ENCODE measurements at places on chromosomes 7 and 10.
A peak's percentile ranks its signal among the peaks of the same experiment; 100 is the strongest.

DNA sequence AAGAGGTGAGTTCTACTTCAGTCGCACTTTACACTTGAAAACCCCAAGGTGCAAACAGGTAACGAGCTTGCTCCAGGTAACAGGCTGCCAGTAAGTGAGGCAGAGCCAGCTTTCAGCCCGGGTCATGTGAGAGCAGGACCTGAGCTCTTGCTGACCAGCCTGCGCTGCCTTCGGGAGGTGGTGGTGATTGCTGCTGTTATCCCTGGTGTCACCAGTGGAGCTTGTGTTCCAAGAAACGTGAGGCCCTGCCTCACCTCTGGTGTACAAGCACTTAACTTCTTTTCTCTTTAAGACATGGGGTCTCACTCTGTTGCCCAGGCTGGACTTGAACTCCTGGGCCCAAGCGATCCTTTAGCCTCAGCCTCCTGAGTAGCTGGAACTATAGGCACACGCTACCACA lies 265.0 kb downstream of the CELF2 start:
- DNase-seq: no peak
- H3K27ac ChIP-seq: no peak overlapping the region
- H3K4me3 ChIP-seq: no peak overlapping the region

DNA sequence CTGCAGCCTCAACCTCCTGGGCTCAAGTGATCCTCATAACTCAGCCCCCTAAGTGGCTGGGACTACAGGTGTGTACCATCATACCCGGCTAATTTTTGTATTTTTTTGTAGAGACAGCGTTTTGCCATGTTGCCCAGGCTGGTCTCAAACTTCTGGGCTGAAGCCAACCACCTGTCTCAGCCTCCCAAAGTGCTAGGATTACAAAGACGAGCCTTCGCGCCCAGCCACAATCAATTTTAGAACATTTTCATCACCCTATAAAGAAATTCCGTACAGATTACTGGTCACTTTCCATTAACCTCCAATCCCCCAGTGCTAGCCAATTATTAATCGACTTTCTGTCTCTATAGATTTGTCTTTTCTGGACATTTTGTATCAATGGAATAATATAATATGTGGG lies 32.3 kb upstream of the PALS2 start:
- H3K36me3 ChIP-seq: no peaks in the 10 kb centered on the region
- H3K27me3 ChIP-seq: no peaks in the 10 kb centered on the region
- H3K4me1 ChIP-seq: no peaks in the 10 kb centered on the region
- DNase-seq: no peak

DNA sequence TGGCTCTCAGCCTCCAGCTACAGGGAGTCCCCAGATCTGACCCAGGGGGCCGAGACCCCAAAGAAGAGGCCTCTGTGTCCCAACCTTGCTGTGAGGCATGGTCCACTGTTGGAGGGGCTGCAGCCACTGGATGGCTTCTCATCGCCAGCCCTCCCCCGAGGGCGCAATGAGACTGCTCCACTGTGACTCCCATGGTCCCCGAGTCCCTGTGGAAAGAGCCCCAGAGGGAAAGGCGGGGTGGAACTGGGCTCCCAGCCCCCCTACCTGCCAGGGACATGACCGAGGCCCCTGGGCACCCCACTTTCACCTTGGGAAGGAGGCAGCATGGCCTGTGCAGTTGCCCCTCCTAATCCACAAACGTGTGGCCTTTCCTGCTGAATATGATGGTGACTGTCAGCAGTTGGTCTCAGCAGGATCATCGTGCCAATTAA lies 33.5 kb upstream of the RET start:
- H3K27ac ChIP-seq: no peak overlapping the region
- no peaks in the 10 kb centered on the region for H3K4me1 ChIP-seq
- no peak for DNase-seq
- no peak overlapping the region for H3K4me3 ChIP-seq
- peaks cover 2% of the 10 kb centered on the region for H3K27me3 ChIP-seq
- H3K36me3 ChIP-seq: no peaks in the 10 kb centered on the region

- DNase-seq: no peak
- H3K27ac ChIP-seq: no peak overlapping the region
- H3K36me3 ChIP-seq: no peaks in the 10 kb centered on the region
- peaks cover 10% of the 10 kb centered on the region for H3K27me3 ChIP-seq
- H3K4me1 ChIP-seq: peaks cover 5% of the 10 kb centered on the region
- H3K4me3 ChIP-seq: no peak overlapping the region
These were observed 143.7 kb downstream of the SLIT1 start for GRCh38 chr10:97042081-97042480.

GRCh38 chr10:8331896-8332729 lies 277.6 kb downstream of the GATA3 start:
- DNase-seq: peak; percentile 25
- peak overlapping the region; percentile 57 for H3K4me3 ChIP-seq
- H3K27me3 ChIP-seq: no peaks in the 10 kb centered on the region
- no peak overlapping the region for H3K27ac ChIP-seq

GRCh38 chr7:139092090-139092796 lies 17.3 kb downstream of the ZC3HAV1 start:
- no peaks in the 10 kb centered on the region for H3K27me3 ChIP-seq
- H3K36me3 ChIP-seq: peaks cover 14% of the 10 kb centered on the region
- H3K4me1 ChIP-seq: no peaks in the 10 kb centered on the region
- no peak overlapping the region for H3K4me3 ChIP-seq

DNA sequence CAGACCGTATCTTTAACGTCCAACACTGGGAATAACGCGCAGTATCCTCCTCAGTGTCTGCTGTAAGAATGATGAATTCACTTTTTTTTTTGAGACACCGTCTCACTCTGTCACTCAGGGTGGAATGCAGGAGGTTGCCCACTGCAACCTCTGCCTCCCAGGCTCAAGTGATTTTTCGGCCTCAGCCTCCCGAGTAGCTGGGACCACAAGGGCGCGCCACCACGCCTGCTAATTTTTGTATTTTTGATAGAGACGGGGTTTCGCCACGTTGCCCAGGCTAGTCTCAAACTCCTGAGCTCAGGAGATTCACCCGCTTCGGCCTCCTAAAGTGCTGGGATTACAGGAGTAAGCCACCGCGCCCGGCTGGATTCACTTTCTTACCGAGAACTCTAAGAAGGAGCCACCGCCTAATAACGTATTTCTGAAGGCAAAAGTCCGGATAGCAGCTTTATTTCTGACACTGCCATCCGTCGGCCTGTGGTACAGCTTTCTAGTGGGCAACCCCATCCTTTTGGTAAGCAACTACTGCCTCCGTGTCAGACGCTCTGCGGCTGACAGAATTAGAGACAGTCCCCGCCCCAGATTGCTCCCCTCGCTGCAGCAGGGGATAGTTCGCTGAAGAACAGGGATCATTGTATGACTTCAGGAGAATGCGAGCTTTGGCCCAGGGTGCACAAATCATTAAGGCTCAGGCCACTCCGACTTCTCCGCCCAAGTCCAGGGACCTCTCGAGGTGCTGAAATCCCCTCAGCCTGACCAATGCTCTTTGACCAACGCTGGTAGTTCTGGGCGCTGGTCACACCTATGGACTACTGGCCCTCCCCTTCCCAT lies 662 bp downstream of the POLR3A start:
- peaks cover 9% of the 10 kb centered on the region for H3K36me3 ChIP-seq
- H3K4me3 ChIP-seq: peak overlapping the region; percentile 99
- H3K27ac ChIP-seq: peak overlapping the region; percentile 85

DNA sequence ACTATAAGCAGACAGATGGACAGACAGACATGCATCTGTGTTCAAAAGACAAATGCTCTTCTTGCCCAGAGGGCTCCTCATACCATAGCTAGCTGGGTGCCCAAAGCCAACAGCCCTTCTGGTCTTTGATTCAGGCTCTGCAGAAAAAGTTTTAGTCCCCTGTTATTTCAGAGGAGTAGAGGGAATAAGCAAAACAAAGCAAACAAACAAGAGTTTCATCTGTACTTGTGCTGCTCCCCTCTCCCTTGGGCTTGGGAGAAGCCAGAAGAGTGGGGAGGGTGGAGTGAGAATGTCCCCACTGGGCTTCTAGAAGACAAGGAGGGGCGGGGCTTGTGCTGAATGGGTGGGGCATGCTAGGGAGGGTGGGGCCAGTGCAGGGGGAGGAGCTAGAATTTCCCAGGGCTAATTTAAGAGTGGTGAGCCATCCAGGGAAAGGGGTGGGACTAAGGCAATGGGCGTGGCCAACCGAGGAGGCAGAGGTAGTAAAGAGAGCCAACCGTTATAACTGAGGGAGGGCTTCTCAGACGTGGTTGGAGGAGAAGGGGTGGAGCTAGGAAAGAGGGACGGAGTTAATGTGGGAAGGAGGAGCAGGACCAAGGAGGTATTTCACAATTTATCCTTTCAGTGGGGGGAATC lies 101.2 kb upstream of the MGMT start:
- H3K4me1 ChIP-seq: no peaks in the 10 kb centered on the region
- H3K27ac ChIP-seq: no peak overlapping the region
- no peak for DNase-seq

DNA sequence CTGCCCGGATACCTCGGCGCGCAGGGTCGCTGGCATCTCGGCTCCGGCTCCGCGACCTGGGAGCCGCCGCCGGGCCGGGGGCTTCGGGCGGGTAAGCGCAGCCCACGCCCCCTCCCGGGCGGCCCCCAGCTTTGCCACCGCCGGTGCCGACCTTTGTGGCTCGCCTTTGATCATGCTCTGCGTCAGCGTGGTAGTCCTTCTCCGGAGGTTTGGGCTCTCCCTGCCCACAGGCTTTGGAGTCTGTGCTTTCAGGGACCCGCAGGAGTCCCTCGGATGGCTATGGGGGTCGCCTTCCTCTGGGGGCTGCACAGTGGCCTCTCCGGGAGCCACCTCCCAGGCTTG lies 7.3 kb downstream of the ATP6V1F start:
- no peak overlapping the region for H3K4me3 ChIP-seq
- peaks cover 33% of the 10 kb centered on the region for H3K4me1 ChIP-seq
- H3K36me3 ChIP-seq: peaks cover 14% of the 10 kb centered on the region
- no peak for DNase-seq
- H3K27me3 ChIP-seq: peaks cover 9% of the 10 kb centered on the region

- H3K36me3 ChIP-seq: no peaks in the 10 kb centered on the region
- no peak for DNase-seq
- H3K4me1 ChIP-seq: no peaks in the 10 kb centered on the region
- no peaks in the 10 kb centered on the region for H3K27me3 ChIP-seq
These were observed 69.7 kb downstream of the PRSS58 start for GRCh38 chr7:142188154-142188553.

- H3K4me3 ChIP-seq: no peak overlapping the region
- H3K36me3 ChIP-seq: peaks cover 18% of the 10 kb centered on the region
- no peak overlapping the region for H3K27ac ChIP-seq
- H3K4me1 ChIP-seq: no peaks in the 10 kb centered on the region
These were observed 49.1 kb downstream of the NCAPG2 start for GRCh38 chr7:158655507-158655906.

- DNase-seq: no peak
- no peak overlapping the region for H3K27ac ChIP-seq
- peaks cover 12% of the 10 kb centered on the region for H3K36me3 ChIP-seq
These were observed 36.8 kb downstream of the LMOD2 start for GRCh38 chr7:123692471-123692877.

GRCh38 chr7:888081-889024 lies 12.0 kb downstream of the GET4 start:
- no peak overlapping the region for H3K4me3 ChIP-seq
- no peaks in the 10 kb centered on the region for H3K4me1 ChIP-seq
- no peak overlapping the region for H3K27ac ChIP-seq
- no peak for DNase-seq

DNA sequence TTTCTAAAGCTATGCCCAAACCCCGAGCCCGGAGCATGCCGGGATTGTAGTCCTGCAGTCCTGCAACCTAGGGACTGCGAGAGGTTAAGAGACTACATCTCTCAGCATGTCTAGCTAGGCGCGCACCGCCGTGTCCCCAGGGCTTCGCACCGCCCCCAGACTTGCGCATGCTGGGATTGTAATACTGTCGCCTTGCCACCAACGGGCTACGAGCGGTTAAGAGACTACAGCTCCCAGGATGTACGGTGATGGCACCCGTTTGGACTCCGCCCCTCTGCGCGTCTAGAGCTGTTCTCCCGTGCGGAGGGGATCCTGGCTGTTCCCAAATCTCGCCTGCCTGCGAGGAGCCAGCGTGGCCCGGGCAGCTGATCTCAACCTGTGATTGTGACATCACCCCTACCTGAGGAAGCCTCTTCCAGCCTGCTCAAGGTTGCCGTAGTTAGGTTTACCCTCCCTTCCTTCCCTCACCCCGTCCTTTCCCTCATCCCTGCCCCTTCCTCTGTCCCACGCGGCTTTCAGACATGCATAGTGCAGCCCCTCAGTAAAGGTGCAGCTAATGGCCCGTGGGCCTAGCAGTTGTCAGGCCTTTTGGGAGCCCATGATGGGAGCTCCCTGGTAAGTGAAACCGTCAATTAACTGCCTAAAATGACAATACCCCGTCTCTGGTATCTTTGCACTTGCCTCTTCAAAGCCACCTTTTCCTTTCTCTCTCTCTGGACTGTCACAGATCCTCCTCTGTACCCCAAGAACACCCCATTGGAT lies 6.3 kb upstream of the ZNF736 start:
- no peak for DNase-seq
- peak overlapping the region; percentile 75 for H3K27ac ChIP-seq
- H3K36me3 ChIP-seq: no peaks in the 10 kb centered on the region
- H3K27me3 ChIP-seq: no peaks in the 10 kb centered on the region
- peak overlapping the region; percentile 74 for H3K4me3 ChIP-seq
- peaks cover 4% of the 10 kb centered on the region for H3K4me1 ChIP-seq

DNA sequence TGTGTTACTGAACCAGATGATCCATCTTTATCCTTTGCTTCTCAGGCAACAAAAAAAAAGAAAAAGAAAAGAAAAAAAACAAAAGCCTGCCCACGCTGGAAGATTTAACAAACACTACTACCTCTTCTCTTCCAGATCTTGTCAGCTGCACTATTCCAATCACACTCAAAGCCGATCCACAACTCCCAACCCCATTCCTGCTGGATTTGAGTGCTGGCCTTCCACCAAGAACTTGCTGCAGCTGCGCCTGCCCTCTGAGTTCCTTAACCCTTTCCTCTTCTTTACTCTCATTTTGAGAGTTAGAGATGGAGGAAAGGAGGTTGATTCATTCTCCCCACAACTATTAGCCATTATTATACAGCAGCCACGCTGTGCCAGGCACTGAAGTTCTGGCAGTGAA lies 16.0 kb upstream of the ITGA8 start:
- H3K27ac ChIP-seq: no peak overlapping the region
- no peak overlapping the region for H3K4me3 ChIP-seq
- no peak for DNase-seq
- H3K4me1 ChIP-seq: no peaks in the 10 kb centered on the region

DNA sequence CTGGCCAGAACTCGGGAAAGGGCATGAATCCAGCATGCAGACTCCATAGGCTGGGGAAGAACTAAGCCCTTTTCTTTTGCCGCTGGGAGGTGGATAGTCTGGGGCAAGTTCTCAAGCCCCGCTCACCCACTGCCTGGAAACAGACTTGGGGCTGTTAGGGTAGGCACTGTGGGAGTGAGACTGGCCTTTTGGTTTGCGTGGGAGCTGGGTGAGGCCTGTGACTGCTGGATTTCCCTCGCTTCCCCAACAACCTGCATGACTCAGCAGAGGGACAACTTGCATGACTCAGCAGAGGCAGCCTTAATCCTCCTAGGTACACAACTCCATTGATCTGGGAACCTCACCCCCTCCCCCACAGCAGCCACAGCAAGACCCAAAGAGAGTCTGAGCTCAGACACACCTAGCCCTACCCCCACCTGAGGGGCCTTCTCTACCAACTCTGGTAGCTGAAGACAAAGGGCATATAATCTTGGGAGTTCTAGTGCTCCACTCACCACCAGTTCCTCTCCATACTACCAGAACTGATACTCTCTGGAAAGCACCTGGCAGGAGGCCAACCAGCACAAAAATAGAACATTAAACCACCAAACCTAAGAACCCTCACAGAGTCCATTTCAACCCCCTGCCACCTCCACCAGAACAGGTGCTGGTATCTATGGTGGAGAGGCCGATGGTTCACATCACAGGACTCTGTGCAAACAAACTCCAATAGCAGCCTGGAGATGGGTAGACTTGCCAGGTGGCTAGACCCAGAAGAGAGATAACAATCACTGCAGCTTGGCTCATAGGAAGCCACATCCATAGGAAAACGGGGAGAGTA lies 81.4 kb upstream of the LAMB4 start:
- peaks cover 14% of the 10 kb centered on the region for H3K4me1 ChIP-seq
- H3K4me3 ChIP-seq: no peak overlapping the region
- H3K27me3 ChIP-seq: no peaks in the 10 kb centered on the region
